Progenitor cell of endocrine pancreas (in vitro differentiated cells): ENCODE measurements at places on chromosomes 12 and 14. TPM values are rescaled to one million over a fixed set of nuclear protein-coding genes. Genes with fewer than 3 reads are reported as not detected.

Gene CAPS2
- total RNA-seq: 9.6 and 12.7 TPM in 2 replicates

- no peak for DNase-seq
- H3K4me3 ChIP-seq: no peak overlapping the region
- no peaks in the 10 kb centered on the region for H3K27me3 ChIP-seq
- no peaks in the 10 kb centered on the region for H3K4me1 ChIP-seq
- no peak overlapping the region for H3K27ac ChIP-seq
Measured at GRCh38 chr12:128138125-128138524, 128.8 kb upstream of the TMEM132C start.

DNA sequence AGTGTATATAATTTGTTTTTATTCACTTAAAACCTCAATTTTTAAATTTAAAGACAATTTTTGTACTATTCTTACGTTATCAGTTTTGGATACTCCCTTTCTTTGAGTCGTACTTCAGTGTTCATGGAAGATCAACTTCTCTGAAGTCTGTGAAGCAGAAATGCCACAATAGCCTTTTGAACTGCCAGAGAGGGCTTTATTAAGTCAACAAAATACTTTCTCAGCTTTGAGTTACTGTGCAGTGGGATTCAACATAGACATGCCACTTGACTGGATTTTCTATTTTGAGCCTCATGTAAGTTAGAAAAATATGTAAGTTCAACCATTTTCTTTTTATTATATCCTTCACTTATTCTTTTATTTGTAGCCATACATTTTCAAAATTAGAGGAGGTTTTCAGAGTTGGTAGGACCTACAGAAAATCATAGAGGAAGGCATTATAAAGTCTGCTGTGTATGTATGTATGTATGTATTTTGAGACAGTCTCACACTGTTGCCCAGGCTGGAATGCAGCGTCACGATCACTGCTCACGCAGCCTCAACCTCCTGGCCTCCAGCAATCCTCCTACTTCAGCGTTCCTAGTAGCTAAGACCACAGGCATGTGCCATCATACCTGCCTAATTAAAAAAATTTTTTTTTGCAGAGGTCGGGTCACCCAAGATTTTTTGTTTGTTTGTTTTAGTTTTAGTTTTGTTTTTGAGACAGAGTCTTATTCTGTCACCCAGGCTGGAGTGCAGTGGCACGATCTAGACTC is 31.3 kb upstream of the BCAT1 start:
- DNase-seq: no peak
- peak overlapping the region; percentile 66 for H3K27ac ChIP-seq
- H3K4me3 ChIP-seq: no peak overlapping the region
- H3K27me3 ChIP-seq: no peaks in the 10 kb centered on the region
- H3K36me3 ChIP-seq: peaks cover 7% of the 10 kb centered on the region

Gene GPR65
- not detected in 2 replicates for total RNA-seq

GRCh38 chr12:59660148-59660547 is 64.3 kb downstream of the SLC16A7 start:
- no peaks in the 10 kb centered on the region for H3K36me3 ChIP-seq
- H3K4me3 ChIP-seq: no peak overlapping the region
- H3K27ac ChIP-seq: no peak overlapping the region
- DNase-seq: no peak
- no peaks in the 10 kb centered on the region for H3K27me3 ChIP-seq

DNA sequence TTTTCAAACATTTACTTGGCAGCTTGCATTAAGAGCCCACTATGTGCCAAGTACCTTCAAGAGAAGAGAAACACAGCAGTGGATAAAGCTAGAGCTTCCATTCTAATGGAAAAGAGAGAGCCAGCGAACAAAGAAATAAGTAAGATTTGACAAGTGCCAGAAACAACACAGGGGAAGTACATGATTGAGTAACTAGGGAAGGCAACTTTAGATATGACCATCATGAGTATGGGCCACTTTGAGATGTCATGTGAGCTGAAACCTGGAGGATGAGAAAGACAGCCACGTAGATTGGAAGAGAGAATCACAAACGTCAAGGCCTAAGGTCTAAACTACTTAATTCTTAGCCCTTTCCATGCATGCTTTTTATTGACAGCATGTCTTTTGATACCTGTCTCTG is 121.4 kb downstream of the ITPR2 start:
- DNase-seq: no peak
- H3K27me3 ChIP-seq: no peaks in the 10 kb centered on the region
- peaks cover 13% of the 10 kb centered on the region for H3K36me3 ChIP-seq
- no peak overlapping the region for H3K4me3 ChIP-seq

DNA sequence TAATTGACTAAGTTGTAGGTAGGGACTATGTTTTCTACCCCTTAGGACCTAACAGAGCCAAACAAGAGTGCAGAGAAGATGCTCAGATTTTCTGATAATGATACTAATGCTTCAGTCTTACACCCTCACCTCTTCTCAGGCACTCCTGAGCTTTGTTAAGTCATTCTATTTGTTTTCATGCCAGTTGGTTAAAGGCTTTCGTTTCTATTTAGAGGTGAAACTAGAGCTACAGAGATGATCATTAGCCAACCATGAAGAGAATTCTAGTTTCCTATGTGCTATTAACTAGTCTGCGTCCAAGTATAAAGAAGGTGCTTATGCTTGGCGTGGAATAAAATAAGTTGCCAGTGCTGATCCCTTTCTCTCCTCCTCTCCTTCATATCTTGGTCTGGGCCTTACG is 34.6 kb upstream of the PYGL start:
- DNase-seq: no peak
- no peak overlapping the region for H3K27ac ChIP-seq
- peaks cover 31% of the 10 kb centered on the region for H3K27me3 ChIP-seq
- H3K4me3 ChIP-seq: no peak overlapping the region
- no peaks in the 10 kb centered on the region for H3K36me3 ChIP-seq

- H3K4me3 ChIP-seq: no peak overlapping the region
- peaks cover 6% of the 10 kb centered on the region for H3K4me1 ChIP-seq
- no peaks in the 10 kb centered on the region for H3K36me3 ChIP-seq
- DNase-seq: no peak
- peak overlapping the region; percentile 46 for H3K27ac ChIP-seq
Measured at GRCh38 chr14:88352698-88353097, 29.6 kb upstream of the KCNK10 start.

Gene TTC6
- 39.3 and 46.7 TPM in 2 replicates for total RNA-seq

Gene SPIC
- not detected in 2 replicates for total RNA-seq

- peaks cover 2% of the 10 kb centered on the region for H3K4me1 ChIP-seq
- H3K36me3 ChIP-seq: no peaks in the 10 kb centered on the region
- peaks cover 3% of the 10 kb centered on the region for H3K27me3 ChIP-seq
- DNase-seq: no peak
- H3K27ac ChIP-seq: no peak overlapping the region
Measured at GRCh38 chr14:35341751-35342488, 49.7 kb downstream of the PSMA6 start.

DNA sequence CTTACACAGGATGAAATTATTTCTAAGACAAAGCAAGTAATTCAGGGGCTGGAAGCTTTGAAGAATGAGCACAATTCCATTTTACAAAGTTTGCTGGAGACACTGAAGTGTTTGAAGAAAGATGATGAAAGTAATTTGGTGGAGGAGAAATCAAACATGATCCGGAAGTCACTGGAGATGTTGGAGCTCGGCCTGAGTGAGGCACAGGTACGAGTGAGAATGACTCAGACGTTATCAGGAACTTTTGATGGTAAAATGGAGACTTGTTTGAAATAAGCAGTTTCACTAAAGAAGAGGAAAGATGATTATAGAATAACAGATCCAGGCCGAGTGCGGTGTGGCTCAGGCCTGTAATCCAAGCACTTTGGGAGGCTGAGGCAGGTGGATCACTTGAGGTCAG is 25.6 kb downstream of the KLC1 start:
- DNase-seq: no peak
- H3K4me1 ChIP-seq: peaks cover 2% of the 10 kb centered on the region
